ENCODE measurements at places on chromosomes 5 and 9.

GRCh38 chr9:134267305-134267880 is 58.9 kb upstream of the RXRA start:
- DNase-seq: no peak

DNA sequence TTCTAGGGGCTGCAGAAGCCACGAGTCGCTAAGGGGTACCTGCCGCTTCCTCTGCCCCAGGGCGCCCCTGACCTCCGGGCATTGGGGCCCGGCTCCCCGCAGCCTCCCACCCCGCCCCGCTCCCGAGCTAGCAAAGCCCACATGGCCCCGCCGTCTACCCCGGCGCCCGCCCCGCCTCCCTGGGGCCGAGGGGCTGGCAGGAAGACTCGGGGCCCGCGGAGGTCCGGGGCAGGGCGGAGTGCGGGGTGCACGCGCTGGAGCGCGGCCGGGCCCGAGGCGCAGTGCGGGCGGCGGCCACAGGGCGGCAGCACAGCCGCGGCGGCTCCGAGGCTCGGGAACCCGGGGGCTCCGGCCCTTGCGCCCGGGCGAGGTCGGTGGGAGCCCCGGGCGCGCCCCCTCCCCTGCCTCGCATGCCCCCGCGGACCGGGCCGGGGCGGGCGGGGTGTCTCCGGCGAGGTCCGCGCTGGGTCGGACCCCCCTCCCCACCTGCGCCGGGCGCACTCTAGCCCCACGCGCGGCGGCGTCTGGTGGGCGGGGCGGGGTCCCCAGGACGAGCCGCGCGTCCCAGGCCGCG is 6.7 kb downstream of the NRARP start:
- peak; percentile 43 for DNase-seq

- peak; percentile 10 for DNase-seq
These were observed 628 bp downstream of the PPP2R2B start for GRCh38 chr5:146877783-146878475.

DNA sequence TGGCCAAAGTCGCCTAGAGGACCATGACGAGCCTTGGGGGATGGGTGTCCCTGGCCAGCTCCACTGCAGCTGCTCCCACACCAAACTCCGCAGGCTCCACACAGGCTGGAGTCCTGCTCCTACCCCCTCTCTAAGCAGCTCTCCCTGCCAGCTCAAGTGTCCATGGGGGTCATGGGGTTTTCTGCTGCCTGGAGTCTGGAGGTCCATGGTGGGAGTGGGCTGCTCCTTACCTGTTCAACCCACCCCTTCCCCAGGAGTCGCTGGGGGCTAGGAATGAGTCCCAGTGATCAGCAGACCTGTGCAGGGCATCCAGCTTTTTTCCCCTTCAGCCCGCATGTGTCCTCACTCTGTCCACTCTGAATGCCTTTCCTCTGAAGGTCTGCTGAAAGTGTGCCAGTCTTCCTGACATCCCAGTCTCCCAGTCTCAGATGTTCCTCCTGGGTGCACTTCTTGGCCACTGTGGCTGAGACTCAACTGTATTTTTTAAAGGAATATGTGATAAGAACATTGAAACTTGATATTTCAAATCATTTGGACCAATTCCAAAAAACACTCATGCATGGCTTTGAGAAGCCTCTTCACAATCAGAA is 261.3 kb upstream of the ANKH start:
- DNase-seq: no peak

- no peak for DNase-seq
These were observed 21.1 kb upstream of the EXOC3 start for GRCh38 chr5:421901-422300.

GRCh38 chr5:171629628-171630349 is 155.8 kb upstream of the SMIM23 start:
- DNase-seq: no peak

GRCh38 chr5:56301069-56301468 is 67.9 kb upstream of the ANKRD55 start:
- no peak for DNase-seq

DNA sequence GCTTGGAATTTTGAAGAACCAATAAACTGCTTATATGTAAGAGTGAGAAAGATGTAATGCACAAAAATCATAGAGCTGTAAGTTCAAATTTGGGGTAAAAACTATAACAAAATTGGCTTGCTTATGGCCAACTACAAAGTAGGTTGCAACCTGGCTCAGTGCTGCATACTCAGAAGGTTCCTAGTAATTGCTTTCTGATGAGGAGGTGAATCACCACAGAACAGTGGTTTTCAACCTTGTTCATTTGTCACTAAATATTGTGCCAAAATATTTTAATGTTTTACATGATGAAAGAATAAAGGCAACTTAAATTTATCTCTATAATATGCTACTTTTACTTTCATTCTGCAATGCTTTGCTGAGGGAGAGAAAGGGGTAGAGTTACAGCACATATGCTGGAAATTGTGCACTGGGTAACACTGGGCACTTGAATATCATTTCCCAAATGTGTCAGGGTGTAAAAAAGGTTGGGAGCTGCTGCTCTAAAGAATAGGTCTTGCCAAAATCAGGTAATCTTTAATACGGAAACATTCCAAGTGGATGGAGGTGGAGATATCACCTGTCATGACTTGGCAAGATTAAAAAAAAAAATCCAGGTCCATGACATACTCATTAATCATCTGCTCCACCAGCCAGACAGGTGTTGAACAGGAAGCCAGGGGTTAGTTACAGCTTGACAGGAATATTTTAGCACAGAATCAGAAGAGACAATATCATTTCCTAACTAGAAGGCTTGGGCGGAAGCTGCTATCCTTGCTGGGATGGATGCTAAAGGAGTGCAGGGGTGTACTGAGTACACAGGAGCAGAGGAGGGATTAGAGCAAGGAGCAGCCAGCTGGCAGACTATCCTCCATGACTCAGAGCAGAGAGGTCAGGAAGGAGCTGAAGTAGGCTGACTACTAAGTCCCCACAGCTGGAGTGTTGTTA is 34.6 kb upstream of the CCL21 start:
- no peak for DNase-seq

DNA sequence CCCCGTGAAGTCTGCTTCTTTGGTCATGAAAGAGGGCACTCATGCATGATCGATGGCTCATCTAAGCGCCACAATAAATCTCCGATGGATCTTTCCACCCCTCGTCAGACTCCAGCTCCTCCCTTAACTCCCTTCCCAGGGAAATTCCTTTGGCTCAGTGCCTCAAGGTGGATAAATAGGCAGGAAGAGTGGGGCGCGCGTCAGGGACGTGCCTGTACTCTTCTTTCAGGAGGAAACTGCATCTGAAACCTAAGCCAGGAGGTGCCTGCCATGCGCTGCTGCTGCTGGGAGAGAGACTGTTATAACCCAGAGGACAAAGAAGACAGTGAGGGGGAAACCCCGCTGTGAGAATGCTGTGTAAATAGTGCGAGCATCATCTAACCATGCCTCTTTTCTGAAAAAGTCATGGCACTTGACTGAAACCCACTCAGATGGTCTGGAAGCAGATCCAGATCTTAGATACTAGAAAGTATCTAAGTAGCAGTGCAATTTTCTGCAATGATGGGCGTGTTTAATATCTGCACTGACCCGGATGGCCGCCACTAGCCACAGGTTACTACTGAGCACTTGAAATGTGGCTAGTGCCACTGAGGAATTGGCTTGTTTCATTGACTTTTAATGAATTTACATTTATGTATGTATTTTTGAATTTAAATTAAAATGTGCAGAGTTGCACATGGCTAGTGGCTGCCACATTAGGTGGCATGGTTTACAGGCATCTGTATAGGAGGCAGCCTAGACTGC is 120.3 kb upstream of the BASP1 start:
- DNase-seq: no peak

- no peak for DNase-seq
These were observed 60.1 kb upstream of the ZNF608 start for GRCh38 chr5:124806373-124807077.

DNA sequence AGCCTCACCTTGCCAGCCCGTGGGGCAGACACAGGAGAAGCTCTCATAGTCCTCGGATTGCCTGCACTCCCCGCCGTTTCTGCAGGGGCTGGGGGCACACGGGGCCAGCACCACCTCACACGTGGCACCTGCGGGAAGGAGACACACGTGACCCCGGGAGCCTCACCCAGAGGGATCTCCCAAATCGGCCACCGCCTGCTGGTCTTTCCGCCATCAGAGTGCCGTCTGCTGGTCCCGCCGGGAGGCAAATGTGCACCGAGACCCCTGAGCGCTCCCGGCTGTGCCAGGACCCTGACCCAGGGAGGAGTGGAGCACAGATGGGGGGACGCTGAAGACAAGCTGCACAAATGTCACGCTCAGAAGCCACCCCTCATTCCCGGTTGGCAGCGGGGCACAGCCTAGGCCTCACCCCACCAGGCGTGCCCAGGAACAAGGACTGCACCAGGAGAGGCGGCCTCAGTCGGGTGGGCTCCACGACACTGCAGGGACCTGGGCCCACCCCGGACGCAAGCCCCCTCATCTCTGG is 28.4 kb upstream of the SEC16A start:
- no peak for DNase-seq

- DNase-seq: no peak
These were observed 6.0 kb downstream of the PTGS1 start for GRCh38 chr9:122376796-122377195.

GRCh38 chr9:25602400-25603044 is 75.7 kb downstream of the TUSC1 start:
- DNase-seq: no peak

- no peak for DNase-seq
These were observed 66.3 kb upstream of the UNC5A start for GRCh38 chr5:176743868-176744583.

DNA sequence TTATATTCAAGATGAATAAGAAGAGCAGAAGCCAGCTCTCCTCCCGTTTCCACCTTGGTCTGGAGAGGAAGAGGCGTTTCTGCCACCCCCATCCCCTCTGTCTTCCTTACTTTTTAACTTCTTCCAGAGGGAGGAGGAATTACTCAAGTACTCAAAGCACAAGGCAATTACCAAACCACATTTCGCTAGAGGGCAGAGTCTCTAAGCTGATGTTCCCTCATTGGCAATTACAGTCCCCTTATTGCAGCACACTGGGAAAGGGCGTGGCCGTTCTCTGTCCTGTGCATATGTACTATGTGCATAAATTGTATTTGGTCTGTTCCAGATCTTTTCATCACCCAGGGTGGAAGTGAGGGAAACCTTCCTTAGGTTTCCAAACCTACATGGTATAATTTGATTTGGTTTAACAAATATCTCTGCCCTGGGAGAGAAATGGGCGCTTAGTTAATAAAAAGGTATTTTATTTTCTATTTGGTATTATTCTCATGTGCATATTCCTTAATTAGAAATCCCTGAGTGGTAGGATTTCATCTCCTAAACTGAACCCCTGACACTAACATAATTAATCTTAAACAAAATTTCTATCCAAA is 29.8 kb upstream of the ALDOB start:
- DNase-seq: no peak

DNA sequence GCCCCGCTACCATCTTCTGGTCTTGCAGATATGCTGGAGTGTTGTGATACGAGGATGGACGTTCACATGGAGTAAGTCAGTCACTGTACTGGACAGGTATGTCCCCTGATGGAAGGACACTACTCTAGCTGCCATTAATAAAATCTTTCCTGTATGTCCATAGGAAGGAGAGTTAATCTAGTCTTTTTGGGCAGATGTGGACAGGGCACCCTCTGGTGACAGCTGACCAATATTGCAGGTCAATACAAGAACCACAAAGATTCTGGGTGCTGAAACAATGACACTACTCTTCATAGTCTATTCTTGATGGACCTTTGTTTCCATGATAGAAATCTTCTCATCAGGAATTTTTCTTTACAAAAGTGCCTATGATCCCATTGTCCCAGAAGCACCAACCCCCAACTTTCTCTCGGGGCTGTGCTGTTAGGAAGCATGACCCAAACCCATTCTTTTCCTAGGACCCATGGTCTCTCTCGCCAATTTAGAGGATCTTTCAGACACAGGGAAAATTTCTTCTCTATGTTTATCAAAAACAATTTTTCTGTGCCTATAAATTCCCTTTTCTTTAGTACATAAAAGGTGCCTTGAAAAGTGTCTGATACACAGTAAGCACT is 376.9 kb downstream of the DTWD2 start:
- no peak for DNase-seq

- DNase-seq: no peak
These were observed 22.0 kb downstream of the ALDH1A1 start for GRCh38 chr9:72930828-72931227.

DNA sequence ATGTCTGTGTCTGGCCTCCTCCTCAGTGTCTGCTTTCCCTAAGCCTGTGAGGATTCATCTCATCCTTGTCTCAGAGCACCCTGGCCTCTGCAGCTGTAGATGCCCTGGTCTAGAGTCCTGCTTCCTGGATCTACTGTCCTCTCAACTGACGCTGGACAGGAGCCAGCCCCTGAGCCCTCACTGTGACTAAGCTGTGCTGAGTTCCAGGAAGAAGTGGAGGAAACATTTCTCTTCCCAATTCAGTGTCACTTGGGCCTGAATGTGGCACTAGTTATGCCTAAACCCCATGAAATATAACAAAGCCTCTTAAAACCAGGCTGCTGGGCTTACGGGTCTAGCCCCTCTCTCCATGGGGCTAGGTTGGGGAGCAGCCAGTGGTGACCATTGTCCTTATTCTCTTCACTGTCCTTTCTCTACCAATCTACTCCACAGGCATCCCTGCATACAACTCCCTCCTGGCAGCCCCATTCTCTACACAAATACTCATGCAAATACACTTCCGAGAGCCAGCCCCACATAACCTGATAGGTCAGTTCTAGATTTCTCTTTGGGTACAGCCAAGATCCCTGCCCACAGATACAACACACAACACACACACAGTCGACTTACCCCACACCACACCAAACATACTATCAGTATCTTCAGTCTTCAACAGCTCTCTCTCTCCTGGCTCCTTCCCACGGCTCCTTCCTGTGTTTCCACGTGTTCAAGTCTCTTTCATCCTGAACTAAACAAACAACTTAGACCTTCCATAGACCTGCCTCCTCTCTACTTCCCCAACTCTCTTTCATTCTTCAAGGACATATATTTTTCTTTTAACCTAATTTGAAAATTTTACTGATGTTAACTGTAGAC is 220.8 kb downstream of the SNX18 start:
- DNase-seq: no peak

- peak; percentile 16 for DNase-seq
These were observed 222.3 kb downstream of the GLIS3 start for GRCh38 chr9:4077499-4078102.

- no peak for DNase-seq
These were observed 478.1 kb upstream of the CDH9 start for GRCh38 chr5:27516437-27516836.

GRCh38 chr5:104955479-104955878 is 1392.9 kb upstream of the NUDT12 start:
- DNase-seq: no peak

GRCh38 chr5:108639366-108639765 is 108.3 kb upstream of the FER start:
- DNase-seq: no peak

DNA sequence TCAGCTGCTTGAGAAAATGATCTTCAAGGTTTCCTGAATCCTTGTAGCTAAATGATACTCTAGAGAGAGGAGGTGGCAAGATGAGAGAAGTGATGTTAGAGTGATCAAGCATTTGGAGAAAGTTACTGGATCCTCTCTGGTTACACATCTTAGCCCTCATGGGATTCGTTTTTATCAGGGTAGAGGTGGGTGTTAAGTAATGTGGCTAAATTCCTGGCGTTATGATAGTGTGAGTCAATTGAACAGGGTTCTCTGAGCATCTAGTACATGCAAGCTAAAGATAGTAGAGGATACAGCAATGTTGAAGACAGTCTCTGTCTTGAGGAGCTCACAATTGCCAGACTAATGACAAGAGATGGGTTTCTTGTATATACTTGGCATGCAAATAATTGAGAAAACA is 123.7 kb downstream of the PSD2 start:
- no peak for DNase-seq

GRCh38 chr9:106796771-106797170 is 66.2 kb upstream of the ZNF462 start:
- DNase-seq: no peak

GRCh38 chr9:19999491-20000057 is 210.7 kb upstream of the SLC24A2 start:
- DNase-seq: peak; percentile 55
